ENCODE measurements at places on chromosomes 1 and 21.

DNA sequence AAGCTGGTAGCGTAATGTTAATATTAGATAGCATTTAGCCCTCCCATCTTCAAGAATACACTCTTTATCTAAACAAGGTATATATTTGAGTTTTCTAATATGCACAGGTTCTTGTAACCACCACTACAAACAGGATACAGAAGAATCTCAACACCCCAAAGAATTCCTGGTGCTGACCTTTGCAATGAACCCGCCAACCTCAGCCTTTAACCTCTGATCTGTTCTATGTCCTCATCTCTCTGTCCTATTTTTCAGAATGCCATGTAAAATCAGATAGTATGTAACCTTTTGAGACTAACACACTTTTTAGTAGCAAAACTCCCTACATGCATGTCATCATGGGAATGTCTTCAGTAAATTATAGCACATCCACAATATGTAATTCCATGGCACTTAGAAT is 71.1 kb downstream of the LRRC8C start:
- no peak for DNase-seq

- DNase-seq, result no peak
These were observed 28.4 kb downstream of the MAN1C1 start for GRCh38 chr1:25644962-25645361.

GRCh38 chr1:9231648-9232332 is 2.8 kb upstream of the H6PD start:
- no peak for DNase-seq

DNA sequence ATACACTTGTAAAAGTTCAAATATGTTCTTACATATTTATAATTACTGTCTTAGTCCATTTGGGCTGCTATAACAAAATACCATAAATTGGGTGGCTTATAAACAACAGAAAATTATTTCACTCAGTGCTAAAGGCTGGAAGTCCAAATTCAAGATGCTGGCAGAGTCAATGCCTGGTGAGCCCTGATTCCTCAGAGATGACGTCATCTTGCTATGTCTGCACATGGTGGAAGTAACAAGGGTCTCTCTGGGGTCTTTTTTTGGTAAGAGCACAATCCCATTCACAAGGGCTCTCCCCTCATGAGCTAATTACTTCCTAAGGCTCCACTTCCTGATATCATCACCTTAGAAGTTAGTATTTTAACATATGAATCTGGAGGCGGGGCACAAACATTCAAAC is 108.0 kb upstream of the DUSP10 start:
- DNase-seq, result no peak

- DNase-seq, result peak; percentile 41
These were observed 46.9 kb downstream of the CD34 start for GRCh38 chr1:207863893-207864535.

DNA sequence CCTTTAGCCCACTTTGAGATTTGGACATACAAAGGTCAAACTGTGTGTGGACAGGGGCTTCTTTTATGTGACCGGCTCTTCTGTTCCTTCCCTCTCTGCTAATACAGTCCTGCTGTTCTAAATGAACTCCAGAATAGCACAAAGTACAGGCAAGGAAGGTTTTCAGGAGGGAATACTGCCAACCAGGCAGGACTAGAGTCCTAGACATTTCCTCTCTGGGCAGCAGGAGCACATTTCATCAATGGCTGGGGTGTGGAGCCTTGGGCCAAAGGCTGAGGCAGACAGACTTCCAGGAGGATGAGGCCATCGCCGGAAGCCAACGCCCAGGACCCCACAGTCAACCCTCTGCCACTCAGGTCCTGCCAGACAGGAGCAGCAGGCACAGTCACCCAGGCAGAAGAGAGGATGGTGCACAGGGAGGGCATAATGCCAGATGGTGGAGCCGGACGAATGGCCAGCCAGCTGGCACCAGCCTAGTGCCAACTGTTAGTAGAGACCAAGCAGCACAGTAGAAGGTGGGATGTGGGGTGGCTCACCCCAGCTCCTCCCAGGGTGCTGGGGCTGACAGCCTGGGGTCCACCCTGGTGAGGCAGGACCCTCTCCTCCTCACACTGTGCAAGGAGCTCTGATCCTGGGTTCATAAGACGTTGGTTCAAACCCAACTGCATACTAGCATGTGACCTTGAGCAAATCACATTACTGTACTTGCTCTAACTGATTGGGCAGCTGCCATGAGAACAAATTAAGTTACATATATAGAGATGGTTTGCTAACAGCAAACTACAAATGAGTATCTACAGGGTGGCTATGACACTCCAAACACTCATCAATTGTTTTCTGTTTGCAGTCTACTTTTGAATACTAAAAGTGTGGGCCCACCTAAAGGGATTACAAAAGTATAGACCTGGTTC is 410.7 kb downstream of the SIPA1L2 start:
- DNase-seq, result no peak

- DNase-seq, result no peak
These were observed 36.1 kb downstream of the ST6GALNAC3 start for GRCh38 chr1:76110666-76111065.

GRCh38 chr1:78369546-78369945 is 121.2 kb upstream of the PTGFR start:
- no peak for DNase-seq

- DNase-seq, result no peak
These were observed 38.1 kb upstream of the A3GALT2 start for GRCh38 chr1:33358795-33359503.

GRCh38 chr1:55214212-55214933 is 791 bp downstream of the USP24 start:
- DNase-seq, result peak; percentile 44

DNA sequence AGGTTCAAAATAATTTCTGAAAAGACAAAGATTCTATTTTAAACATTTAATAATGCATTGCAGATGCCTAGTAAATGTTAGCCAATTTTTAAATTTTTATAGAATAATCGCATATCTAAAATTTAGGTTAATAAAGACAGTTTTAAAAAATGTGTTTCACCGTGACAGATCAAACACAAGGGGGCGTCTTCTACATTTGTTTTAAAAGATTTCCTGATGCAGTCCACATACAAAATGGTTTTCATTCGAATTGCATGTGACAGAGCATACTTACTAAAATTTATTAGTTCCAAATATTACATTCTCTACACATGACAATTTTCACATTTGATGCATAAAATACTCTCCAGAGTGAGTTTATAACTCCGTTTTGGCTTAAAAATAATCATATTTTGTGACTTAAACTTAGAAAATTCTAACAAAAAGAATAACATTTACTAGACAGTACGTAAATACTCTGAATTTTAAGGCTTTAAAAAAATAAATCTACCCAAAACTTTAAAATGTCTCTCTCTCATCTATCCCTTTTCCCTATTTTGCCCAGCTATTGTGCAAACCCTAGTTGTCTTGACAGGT is 75.5 kb downstream of the ADAMTS1 start:
- no peak for DNase-seq

GRCh38 chr1:227437495-227438008 is 119.3 kb upstream of the CDC42BPA start:
- no peak for DNase-seq

DNA sequence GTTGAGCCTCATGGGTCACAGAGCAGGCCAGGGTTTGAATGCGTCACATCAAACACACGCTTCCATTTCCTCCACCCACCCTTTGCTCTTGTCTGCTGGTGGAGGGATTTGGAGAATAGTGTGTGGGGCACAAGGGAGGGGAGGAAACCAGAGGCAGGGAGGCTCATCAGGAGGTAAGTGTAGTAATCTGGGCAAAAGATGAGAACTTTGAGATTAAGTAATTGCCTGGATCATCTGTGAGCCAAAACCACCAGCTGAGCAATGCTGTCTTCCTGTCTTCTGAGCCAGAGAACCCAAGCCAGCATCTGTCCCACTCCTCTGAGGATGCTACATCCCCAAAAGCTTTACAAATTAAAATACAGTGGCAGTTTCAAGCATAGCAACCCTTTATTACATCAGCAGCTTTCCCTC is 45.2 kb downstream of the C8B start:
- DNase-seq, result no peak

- no peak for DNase-seq
These were observed 66.2 kb downstream of the PCNX2 start for GRCh38 chr1:233229288-233229687.

GRCh38 chr1:241822846-241823245 is 25.2 kb upstream of the EXO1 start:
- no peak for DNase-seq

DNA sequence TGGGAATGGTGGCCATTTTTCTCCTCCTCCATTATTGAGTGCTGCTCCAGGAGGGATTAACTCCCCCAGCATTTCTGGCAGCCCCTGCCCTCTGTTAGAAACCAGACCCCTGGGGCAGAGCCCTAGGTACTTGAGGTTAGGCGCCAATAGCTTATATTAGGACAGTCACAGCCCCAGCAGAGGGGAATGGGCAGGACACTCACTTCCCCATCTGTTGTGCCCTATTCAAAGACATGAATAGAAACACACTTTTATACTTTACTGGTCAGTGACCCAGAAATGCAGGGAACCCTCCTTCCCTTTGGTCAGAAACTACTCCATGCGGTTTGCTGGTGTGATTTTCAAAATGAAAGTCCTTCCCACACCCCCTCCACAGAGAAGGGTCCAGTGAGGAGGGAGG is 267.7 kb downstream of the PTBP2 start:
- DNase-seq, result no peak

DNA sequence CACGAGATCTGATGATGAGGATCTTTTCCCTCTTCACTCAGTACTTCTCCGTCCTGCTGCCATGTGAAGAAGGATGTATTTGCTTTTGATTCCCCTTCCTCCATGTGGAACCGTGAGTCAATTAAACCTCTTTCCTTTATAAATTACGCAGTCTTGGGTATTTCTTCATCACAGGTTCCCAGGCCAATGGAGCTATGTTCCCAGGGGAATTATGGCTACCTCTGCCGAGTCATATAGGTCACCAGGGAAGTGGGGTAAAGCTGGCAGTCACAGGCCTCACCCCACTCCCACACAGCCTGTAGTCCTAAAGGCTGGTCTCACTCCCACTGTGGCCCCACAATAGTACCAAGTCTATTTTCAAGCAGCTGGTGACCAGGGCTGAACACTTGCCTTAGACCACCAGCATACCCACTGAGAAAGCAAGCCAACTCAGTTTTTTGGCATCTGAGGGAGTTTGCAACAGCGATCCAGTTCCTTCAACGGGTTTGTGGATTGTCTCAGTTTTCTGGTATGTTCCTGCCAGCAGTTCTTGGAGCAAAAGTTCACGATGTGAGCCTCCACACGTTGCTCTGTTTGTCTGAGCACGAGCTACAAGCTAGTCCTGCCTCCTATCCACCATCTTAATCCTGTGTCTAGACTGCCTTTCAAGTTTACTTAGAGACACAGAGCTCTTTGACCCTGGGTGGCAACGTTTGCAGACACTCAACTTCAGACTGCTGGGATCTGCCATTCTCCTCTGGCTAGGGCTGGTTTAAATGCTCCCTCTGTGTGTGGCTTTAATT is 104.5 kb downstream of the CENPF start:
- no peak for DNase-seq

GRCh38 chr21:25735646-25736597 is 1.1 kb downstream of the GABPA start:
- peak; percentile 81 for DNase-seq

- no peak for DNase-seq
These were observed 48.2 kb downstream of the RPE65 start for GRCh38 chr1:68401506-68401905.

- DNase-seq, result no peak
These were observed 129.3 kb upstream of the PLPPR5 start for GRCh38 chr1:99133756-99134500.

DNA sequence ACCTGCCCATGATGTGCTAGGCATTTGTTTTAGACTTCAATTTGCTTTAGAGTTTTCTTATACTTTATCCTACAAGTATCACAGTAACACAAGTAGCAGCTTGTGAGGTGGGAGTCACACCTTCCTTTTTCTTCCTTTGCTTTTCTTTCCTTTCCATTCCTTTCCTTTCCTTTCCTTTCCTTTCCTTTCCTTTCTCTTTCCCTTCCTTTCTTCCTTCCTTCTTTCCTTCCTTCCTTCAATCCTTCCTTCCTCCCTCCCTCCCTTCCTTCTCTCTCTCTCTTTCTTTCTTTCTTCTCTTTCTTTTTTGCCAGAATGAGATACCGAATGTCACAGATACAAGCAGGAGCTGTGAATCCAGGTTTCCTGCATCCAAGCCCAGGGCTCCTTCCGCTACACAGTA is 3.9 kb downstream of the DPT start:
- DNase-seq, result no peak

DNA sequence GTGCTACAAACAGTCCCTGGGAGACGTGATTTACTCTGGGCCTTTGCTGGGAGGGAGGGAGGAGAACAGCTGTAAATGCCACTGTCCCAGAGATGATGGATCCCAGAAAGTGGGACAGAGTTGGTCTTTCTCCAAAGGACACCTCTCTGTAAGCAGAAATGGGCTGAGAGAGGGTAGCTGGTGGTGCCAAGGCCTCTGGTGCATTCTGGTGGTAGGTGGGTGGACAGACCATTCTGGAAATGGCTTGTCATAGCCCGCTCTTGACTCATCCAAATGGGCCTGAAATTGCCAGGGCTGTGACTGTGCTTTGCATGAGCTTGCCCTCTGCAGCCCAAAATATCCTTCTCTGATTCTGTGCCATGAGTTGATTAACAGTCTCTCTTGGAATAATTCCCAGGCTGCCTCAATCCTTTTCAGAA is 36.1 kb downstream of the CCDC185 start:
- no peak for DNase-seq

DNA sequence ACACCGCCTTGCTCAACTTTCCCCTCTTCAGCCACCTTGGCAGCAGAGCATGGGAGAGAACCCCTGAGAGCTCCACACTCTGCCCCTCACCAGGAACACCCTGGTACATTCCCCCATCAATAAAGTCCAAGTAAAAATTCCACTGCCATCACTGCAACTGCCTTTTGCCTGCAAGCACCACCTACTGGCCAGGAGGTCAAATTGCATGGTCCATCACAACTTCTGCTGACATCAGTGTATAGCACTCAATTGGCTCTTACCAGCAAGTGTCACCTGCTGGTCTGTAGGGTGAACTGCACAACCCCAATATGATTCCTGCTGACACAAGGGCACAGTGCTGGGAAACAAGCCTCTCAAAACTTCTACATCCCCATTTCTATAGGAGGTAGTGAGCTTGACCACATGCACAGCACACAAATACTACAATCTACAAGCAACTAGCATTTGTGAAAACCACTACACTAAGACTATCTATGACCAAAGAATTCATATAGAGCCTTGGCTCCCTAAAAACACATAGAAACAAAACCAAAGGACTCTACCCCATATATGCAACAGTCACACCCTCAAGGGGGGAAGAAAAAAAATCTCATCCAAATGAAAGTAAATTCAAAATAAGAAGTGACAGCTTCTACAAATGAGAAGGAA is 69.2 kb downstream of the FASLG start:
- peak; percentile 57 for DNase-seq

DNA sequence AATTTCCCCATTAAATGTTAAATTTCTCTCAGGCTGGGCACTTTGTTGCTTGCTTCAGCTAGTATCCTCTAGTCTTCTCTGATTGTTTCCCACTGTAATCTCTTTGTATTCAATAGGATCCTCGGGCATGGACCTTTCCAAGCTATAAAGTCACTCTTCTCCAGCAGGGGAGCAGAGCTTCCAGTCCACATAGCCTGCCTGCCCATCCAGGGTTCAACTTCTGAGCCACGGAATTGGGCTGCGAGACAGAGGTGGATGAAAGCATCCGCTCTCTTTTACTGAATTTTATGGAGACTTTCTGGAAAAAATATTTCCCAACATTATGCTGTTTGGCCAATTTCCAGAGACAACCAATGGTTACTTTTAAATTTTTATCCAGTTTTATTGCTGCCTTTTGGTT is 1.1 kb upstream of the CFHR5 start:
- DNase-seq, result no peak

Data from activated naive CD4-positive, alpha-beta T cell treated with Interleukin-2 at 50 U/mL for 16 hours (primary cell).